Activated T-helper 9 cell treated with anti-CD3 and anti-CD28 coated beads, Interleukin-2, amount 50 U/mL, for 16 hours (primary cell): ENCODE measurements at places on chromosomes 5 and 9.

DNA sequence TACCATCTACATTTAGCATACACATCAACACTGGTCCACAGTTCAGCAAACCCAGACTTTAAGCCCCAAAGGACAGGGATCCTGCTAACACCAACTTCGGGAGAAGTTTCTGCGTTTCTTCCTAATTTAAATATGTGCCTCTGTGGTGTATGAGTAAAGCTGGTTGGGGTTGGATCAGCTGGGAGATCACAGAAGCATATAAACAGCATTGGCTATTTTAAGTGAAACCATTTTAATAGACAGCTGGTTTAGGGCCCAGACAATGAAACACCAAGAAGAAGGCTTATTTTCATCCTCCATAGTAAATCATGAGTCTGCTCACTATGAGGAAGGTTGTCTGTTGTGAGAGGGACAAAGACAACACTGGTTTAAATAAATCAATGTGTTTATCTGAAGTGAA is 11.3 kb downstream of the EBF1 start:
- DNase-seq = no peak

- DNase-seq = no peak
Measured at GRCh38 chr9:88161144-88161543, 22.9 kb upstream of the SPATA31C2 start.

DNA sequence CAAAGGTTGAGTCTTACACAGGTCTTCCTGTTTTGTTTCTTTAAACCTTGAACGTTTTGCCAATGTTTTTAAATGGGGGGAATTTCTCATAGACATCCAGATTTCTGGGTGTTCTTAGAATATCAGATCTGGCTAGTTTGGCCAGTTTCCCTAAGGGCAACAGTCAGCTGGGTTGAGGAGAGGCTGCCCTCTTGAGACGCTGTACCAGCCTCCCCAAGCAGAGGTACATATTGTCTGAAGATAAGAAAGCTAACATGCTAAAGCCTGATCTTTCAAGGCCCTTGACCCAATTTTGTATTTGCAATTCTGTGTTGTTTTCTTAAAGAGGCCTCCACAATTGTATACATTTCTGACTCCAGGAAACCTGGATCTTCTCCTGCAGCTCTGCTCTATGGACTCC is 21.9 kb upstream of the SH3GL2 start:
- no peak for DNase-seq

DNA sequence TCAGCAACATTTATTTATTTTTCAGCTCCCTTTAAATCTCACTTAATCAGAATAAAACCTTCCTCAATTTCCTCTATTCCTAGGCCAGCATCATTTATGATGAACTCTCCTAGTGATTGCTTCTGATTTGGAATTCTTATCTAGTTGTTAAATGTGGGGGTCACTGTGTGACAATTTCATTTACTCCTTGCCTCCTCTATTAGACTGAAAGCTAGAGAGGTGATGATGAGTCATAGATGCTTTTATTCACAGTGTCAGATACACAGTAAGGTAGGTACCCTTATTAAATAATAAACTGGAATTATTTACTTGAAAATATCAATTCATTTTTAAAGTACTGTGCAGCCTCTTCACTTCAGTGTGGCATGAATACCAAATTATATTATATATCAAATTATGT is 960.6 kb downstream of the MAT2B start:
- DNase-seq = no peak

- no peak for DNase-seq
Measured at GRCh38 chr9:1046639-1047572, 3.3 kb upstream of the DMRT2 start.
